ENCODE measurements at places on chromosomes 11 and 22.

DNA sequence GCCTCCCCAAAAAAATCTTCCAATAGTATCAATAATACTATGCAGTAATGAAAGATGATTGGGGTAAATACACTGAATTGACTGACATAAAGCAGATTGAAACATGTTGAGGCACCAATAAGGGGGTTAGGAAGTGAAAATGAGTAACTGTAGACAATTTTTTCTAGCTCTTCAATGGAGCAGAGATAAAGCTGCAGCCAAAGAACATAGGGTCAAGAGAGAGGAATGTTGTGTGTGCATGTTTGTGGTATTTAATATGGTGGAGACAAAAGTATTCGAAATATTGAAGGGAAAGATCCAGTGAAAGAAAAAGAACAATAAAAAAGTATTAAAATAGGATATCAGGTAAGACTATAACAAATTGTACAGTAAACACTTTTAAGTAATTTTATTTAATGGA lies 450.0 kb upstream of the CCDC179 start:
- no peak for DNase-seq

DNA sequence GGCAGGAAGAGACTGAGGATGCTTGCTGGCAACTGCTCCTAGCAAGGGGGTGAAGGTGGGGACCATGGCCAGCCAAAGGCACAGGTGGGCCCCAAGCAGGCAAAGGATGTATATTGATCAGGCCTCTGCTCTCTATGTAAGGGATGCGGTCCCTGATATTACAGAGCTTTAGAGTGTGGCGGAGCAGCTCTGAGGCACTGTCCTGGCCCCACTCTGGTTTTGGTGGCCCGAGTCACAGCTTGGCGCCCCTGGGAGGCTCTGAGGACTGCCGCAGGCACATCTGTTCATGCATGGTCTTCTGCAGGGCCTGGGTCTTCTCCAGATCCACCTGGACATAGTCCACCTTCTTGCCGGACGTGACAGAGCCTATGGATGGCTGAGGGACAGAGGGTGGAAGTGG lies 45.5 kb downstream of the GAB4 start:
- DNase-seq: no peak

DNA sequence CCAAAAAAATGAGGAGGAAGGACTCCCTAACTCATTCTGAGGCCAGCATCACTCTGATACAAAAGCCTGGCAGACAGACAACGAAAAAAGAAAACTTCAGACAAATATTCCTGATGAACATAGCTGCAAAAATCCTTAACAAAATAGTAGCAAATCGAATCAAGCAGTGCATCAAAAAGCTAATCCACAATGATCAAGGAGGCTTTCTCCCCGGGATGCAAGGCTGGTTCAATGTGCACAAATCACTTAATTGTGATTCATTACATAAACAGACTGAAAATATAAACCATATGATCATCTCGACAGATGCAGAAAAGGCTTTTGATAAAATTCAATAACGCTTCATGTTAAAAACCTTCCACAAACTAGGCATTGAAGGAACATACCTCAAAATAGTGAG lies 16.4 kb downstream of the MTMR2 start:
- no peak for DNase-seq

GRCh38 chr22:35023692-35024363 lies 42.1 kb upstream of the ISX start:
- DNase-seq: peak; percentile 28

GRCh38 chr11:111393096-111393495 lies 14.0 kb upstream of the POU2AF1 start:
- DNase-seq: no peak

DNA sequence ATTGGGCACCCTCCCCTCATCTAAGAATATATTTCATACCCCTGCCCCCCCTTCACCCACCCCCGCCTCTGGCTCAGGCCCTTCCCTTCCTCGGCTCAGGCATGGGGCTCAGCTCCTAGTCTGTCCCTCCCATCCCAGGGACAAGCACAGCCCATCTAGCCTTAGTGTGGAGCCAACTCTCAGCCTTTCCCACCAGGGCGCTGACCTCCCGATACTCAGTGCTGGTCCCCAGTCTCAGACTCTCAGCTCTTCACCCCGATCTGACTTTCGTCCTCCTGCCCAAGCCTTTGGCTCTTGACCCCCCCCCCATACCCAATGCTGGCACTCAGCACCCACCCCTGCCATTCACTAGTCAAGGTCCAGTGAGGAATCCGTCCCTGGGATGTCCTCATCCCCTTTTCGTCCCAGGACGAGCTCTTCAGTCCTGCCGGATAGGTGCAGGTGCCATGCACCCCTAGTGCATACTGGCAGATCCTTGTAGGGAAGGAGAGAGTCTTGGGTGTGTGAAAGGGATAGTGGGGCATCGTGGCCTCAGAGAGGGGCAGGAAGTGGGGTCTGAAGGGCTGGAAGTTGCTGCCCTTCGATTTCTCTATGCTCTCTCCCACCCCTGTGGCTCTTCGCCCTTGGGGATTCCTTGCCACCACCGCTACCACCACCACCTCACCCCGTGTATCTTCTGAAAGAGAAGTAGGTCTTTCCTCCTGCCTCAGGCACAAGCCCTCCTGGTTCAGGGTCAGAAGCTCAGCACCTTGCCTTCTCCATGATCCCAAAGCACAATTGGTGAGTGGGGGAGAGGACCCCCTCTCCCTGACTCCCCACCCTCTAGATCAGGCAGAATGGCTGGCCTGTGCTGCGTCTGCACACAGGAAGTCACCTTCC lies 2.4 kb downstream of the TPBGL start:
- DNase-seq: no peak

DNA sequence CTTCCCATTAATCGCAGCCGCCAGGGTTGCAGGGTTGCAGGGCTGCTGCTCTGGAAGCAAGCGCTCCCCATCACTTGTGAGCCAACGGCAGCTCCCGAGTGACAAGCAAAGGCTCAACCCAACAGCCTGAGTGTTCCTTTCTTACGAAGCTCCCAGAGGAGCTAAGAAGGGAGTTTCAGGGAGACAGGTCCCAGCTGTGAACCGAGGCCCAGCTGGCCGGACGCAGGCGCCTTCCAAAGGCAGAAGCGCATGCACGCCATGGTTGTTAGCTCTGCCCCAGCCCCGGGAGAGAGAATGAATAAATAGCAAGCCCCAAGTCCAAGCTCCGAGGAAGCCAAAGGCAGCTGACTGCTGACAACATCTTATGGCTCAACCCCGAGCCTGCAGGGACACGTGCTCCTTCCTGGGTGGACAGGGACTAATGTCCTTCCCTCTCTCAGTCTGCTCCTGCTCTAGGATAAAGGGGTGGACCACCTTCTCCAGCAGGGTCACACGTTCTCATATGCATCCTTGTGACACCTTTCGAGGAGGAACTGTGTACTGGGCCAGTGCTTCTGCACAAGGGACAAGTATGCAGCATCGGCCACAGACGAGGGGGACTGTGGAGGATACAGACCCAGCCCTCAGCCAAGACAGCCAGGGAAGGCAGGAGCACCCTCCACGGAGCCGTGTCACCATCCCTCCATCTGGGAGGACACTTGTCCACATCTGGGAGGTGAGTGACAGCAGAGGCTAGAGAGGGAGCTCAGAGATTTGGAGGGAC lies 29.9 kb downstream of the SHANK2 start:
- no peak for DNase-seq

GRCh38 chr11:107563702-107564101 lies 1.8 kb downstream of the ALKBH8 start:
- no peak for DNase-seq

GRCh38 chr22:38925571-38926041 lies 31.8 kb upstream of the APOBEC3A start:
- no peak for DNase-seq

GRCh38 chr11:68364581-68364980 lies 52.2 kb downstream of the LRP5 start:
- no peak for DNase-seq

GRCh38 chr22:17772958-17773605 lies 1.2 kb downstream of the BID start:
- no peak for DNase-seq

GRCh38 chr11:56353991-56354390 lies at the start of gene OR8J1:
Gene OR8J1, plus strand, starts transcription at chr11:56354291. Its CDS starts 5,956 bp downstream, at chr11:56360247.
- DNase-seq: no peak

Data from CD4-positive, alpha-beta T cell treated with Interferon gamma for 1 hour (primary cell).